ENCODE measurements at places on chromosomes 4 and X.

- peak; percentile 6 for DNase-seq
These were observed 533.0 kb upstream of the ARX start for GRCh38 chrX:25548811-25549210.

- DNase-seq = no peak
These were observed 116.6 kb downstream of the SH2D1A start for GRCh38 chrX:124462931-124463330.

GRCh38 chr4:88382621-88383020 is 4.0 kb downstream of the HERC6 start:
- no peak for DNase-seq

DNA sequence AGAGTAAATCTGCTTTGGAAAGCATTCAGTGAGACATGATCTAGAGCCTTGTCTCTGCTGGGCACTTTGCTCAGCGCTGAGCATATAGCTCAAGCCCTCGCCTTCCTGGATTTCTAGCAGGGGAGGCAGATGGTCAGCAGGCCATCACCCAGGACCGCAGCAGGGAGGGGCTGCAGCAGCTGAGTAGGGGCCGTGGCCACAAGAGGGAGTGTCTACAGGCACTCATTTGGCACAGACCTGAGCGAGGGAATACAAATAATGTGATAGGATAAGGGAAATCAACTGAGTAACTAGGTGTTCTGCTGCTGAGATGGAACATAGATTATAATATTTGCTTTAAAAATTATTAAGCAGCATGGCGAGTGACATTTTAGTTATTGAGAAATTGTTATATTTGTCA is 30.2 kb downstream of the OFD1 start:
- DNase-seq = peak; percentile 6

GRCh38 chr4:168531305-168531704 is 34.5 kb downstream of the PALLD start:
- DNase-seq = no peak

DNA sequence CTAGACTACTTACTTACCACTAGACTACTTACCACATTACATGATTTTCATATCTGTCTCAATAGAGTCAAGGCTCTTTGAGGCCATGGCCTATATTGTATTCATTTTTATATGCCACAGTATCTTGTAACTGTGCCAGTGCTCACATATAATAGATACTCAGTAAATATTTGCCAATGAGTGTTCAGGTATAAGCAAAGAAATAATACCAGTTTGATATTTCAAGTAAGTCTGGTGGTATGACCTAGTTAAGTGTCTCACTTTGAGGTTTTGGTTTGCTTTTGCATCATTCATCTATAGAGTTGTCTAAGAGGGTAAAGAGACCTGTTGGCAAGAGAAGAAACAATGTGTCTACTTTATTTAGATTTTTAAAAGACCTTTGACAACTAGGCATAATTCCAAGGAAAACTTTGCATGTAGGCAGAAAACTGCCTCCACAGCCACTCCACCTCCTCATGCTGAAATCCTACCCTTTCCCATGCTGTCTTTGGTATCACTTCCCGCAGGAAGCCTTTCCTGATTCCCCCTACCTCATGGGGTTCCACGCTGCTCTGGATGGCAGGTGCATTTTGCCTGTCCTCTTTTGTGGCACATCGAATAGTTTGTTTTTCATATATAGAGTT is 91.3 kb upstream of the KLHL13 start:
- DNase-seq = no peak

DNA sequence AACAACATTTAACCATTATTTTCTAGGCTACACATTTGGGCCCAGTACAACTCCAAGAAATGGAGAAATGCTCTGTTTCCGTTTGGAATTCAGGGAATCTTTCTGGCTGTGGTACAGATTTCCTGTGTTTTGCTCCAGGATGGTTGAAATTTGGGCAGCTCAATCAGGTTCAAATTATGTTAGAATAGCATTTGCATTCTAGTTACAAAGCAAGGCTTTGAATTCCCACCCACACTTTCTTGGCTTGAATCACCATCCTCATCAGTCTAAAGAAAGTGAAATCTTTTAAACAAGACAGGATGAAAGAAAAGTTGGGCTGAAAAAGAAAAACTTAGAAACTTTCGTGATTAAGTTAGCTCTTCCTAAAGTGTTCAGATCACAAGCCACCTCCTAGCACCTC is 98.1 kb upstream of the VCX3B start:
- no peak for DNase-seq

DNA sequence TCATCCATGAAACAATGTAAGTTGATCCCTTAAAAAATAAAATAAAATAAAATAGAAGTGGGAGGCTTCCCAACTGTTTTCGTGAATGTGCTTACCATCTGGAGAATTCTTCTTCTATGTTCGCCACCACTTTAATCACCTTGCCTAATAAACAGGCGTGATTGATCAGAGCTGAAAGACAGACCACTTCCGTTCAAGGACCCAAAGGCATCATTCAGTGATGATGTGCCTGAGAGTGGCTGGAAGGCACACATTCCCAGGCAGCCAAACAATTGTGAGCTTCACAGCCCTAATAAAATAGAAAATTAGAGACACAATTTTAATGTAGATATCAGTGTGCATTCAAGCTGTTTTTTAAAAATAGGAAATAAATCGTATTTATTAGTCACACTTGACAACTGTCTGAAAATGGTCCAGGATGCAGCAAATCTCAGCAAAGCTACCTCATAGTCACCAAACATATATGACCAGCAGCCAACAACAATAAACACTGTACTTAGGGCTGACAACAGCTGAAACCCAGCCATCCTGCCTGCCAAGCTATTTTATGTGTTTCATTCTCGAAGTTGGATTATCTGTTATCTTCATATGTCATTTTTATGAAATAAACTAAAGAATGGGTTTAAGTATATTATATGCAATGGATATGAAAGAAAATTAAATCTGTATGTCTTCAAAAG is 163.2 kb upstream of the FAM9B start:
- no peak for DNase-seq

- DNase-seq = no peak
These were observed 244.5 kb upstream of the PITX2 start for GRCh38 chr4:110867251-110867960.

DNA sequence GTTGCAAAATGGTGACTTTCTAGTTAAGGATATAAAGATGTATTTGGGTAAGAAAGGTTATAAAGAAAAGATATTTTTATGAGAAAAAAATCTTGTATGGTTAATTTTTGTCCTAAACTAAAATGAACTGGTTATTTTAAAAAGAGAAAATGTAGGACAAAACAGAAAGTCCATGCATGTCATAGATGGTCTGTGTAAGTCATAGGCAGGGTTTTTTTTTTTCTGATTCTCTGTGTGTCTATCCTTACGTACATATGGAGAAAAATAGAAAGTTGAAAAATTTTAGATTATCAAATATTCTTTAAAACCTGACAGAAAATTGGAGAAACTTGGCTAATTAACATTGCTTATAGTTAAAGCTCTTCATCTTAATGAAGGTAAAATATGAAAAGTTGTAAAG is 493.4 kb downstream of the IQCM start:
- no peak for DNase-seq

DNA sequence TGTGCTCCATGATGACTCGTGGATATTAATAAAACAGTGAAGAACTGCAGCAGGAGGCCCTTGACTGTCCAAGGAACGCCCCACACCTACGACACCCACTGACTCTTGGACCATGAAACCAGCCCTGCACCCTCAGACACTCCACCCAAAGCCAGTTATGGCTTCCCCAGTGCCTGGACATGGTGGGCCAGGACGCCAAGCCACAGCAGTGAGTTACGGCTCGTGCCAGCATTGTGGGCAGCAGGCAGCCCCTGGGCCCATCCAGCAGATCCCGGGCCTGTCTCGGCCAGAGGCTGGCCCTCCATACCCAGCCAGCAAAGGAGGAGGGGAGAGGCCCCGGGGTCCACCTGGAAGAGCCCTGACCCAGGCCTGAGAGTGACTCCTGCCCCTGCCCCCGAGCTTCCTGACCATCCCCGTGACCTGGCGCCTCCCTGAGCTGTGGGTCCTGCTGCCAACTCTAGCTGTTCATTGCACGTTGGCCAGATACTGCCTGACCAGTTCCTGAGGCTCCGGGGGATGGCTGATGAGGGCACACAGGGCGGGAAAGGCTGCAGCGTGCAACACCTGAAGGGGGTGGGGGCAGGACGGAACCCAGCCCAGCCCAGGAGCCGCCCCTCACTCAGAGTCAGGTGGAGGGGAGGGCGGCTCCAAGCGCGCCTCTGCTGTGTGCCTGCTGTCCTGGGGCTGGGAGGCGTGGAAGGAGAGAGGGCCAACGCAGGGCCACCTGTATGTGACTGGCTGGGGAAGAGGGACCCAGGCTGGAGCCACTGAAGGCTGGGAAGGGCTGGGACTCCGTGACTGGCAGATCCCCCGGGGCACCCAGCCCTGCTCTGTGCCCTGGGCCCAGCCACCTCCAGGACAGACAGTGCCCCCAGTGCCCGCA is 739 bp downstream of the SLC49A3 start:
- no peak for DNase-seq
